ENCODE measurements at places on chromosomes 2 and 18. TPM values are rescaled to one million over a fixed set of nuclear protein-coding genes. Genes with fewer than 3 reads are reported as not detected.

The SOS1 gene
- polyA plus RNA-seq, result 4.9 TPM

The NEB gene
- polyA plus RNA-seq, result 1,696 TPM

The BOLL gene
- polyA plus RNA-seq, result 1.5 TPM

The TDRD15 gene
- not detected for polyA plus RNA-seq

The HOXD13 gene
- polyA plus RNA-seq, result 0.01 TPM

- no peak for DNase-seq
Observed at GRCh38 chr2:233495503-233496496, 70.8 kb downstream of the USP40 start.

DNA sequence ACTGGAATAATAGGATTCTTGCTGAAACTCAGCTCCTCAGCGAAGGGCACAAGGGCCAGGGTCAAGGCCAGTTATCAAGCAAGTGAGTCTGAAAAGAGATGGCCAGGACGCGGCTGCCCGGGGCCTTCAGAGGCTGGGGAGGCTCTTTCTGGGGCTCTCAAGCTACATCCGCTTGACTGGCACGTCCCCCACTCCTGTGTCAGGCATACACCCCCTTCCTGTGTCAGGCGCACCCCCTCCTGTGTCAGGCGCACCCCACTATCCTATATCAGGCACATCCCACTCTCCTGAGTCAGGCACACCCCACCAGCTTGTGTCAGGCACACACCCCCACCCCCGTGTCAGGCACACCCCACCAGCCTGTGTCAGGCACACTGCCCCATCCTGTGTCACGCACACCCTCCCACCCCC, 91.8 kb downstream of the TPO start:
- no peak for DNase-seq

GRCh38 chr2:88628571-88628939, 1.3 kb upstream of the EIF2AK3 start:
- DNase-seq, result no peak

DNA sequence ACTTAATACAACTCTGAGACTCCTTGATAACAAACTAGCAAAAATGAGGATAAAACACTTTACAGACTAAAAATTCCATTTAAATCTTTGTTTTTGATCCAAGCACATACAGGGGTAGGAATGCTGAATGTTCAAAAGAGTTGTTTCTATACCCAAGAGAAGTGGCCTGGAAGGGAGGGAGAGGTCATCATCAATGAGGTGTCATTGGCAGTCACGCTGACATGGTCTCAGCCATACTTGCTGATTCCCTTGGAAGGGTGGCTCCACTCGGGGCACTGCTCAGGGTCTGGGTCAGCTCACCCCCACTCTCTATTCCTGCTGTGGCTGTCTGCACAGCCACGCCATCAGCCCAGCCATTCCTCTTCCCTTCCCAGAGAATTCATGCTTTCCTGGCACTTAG, 105.2 kb upstream of the PELI1 start:
- no peak for DNase-seq
